ENCODE measurements at places on chromosomes 5 and 9.
A peak's percentile ranks its signal among the peaks of the same experiment; 100 is the strongest.

- no peak for DNase-seq
Observed at GRCh38 chr5:60526336-60526875, 173.6 kb downstream of the DEPDC1B start.

DNA sequence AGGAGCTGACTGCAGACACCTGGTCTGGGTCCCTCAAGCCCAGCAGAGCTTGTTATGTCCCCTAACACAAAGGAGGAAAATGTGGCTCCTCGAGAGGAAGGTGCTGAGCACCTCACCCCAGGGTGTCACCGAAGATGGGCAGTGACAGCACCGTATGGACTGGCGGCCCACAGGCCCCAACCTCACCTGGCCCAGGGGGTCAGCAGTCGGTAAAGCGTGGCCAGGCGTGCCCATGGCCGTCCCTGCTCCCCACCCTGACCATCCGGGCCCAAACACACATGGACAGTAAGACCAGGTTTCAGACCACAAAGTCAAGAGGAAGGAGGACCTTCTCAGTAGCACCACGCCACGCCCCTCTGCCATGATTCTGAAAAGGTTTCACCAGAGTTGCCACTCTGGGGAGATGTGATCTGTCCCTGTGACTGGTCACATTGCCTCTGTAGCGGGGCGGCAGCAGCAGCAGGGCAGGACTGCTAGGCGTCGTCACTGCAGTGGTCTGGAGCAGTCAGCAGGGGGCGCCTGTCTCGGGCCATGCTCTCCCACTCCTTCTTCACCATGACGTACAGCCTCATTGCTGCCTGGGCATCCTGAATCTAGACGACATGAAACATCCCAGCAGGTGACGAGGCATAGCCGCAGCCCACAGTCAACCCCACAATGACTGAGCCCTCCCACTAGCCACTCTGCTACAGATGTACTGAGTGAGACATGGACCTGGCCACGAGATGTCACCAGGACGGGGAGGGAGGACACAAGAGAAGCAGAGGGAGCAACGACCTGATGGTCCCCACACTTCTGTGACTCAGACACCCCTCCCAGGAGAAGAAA lies 11.1 kb downstream of the REXO4 start:
- peak; percentile 65 for DNase-seq

- DNase-seq, result no peak
Observed at GRCh38 chr5:102289251-102289899, 6.7 kb downstream of the SLCO4C1 start.

- DNase-seq, result peak; percentile 85
Observed at GRCh38 chr9:95462249-95463147, 54.3 kb downstream of the PTCH1 start.

- DNase-seq, result no peak
Observed at GRCh38 chr5:57410374-57411320, 72.0 kb downstream of the ACTBL2 start.
